ENCODE measurements at places on chromosomes 5 and 9.

GRCh38 chr5:39471836-39472508 is 47.2 kb upstream of the DAB2 start:
- DNase-seq = no peak

DNA sequence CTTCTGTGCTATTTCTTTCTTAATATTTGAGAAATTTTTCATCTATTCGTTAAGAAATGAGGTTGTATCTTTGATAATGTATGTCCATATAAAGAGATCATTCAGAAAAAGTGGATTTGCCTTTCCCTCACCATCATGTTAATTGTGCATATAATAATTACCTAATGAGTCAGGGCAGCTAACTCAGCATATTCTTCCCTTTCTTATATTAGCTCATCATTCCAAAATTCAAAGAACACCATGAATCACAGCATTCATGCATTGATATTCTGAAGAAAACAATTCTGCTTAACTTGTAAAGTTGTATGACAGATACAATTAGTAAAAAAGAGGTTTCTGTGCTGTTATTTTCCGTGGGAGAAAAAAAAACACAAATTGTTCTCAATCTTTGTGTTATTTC is 630.6 kb downstream of the TLE1 start:
- no peak for DNase-seq

- DNase-seq = no peak
Measured at GRCh38 chr5:82045554-82046275, 73.9 kb downstream of the ATG10 start.

- no peak for DNase-seq
Measured at GRCh38 chr9:35615981-35616680, 2.1 kb downstream of the CD72 start.

DNA sequence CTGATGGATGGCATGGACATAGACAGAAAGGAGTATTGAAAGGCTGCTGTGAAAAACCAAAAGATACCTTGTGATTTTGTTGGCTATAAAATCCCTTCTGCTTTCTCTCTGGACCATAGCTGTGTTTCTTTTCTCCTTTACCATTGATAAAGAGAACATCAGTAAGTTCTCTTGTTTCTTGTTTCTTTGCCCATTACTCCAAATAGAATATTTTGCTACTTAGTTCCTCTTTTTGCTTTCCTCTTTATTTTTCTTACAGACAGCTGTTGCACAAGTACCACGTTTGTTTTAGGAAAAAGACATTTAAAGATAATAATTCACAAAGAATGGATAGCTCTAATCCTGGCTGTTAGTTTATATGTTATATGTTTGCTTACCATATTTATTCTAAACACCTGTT is 1129.2 kb downstream of the DTWD2 start:
- DNase-seq = no peak

DNA sequence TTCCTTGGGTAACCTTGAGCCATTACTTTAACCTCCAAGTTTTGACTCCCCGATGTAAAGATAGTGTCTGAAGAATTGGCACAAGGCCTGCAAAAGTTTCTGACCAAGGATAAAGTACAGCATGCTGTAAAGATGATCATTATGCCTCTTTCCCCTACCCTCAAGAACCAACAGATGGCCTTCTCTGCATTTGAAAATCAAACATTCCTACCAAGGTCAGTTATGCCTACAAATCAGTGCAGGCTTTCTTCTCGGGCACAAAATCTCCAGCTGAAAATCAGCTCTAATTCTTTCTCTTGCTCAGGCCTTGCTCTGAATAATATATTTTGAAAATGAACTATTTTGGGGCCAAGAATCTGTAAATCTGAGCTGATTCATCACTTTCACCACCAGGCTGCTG is 59.7 kb downstream of the PPP2R2B start:
- no peak for DNase-seq

GRCh38 chr5:7886849-7887475 is 18.0 kb downstream of the MTRR start:
- DNase-seq = no peak

- DNase-seq = no peak
Measured at GRCh38 chr9:117074342-117074662, 340.6 kb downstream of the ASTN2 start.

DNA sequence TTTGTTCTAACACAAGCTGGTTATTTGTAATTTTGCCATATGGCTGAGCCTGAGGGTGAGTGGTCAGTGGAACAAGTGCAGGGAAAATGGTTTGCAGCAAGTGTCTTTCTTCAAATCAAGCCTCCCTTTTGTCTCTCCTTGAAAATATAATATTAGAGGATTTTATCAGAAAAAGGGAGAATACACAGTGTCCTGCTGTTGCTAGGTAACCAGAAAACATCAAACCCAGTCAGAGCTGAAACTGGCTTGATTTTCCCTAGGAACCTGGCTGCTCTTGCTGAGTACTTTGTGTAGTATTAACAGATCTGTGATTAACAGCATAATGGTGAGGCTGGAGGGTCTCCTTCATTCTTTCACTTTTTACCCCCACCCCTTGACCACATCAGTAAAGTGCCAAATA is 314.0 kb downstream of the ARHGEF28 start:
- no peak for DNase-seq

GRCh38 chr5:32100230-32100629 is 73.9 kb downstream of the GOLPH3 start:
- DNase-seq = no peak

DNA sequence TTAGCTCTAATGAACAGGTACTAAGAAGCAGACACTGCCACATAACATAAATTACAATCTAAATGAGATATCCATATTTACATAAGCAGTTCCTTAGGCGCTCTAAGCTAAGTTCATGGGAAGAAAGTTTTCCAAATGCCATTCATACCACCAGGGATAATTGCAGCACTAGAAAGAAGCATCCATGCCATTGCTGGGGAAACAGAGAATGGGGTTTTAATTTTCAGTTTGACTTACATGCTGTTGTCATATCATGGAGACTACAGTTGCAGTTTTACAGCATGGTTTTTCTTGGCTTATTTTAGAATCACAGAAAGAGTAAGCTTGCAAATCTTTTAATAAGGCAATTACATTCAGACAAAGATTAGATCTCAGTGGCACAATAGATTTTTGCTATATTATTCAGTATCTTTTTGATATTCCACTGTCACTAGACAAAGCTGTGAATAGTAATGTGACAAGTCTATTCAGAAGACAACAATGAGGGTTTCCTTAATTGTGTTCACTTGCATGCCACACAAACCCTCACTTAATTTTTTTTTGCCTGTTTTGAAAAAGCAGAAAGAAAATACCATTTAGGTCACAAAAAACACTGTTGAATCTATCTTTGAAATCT is 108.4 kb upstream of the ELAVL2 start:
- DNase-seq = no peak

- no peak for DNase-seq
Measured at GRCh38 chr9:136740491-136740890, 2.2 kb downstream of the LCN10 start.

- no peak for DNase-seq
Measured at GRCh38 chr5:107274571-107274970, 396.2 kb downstream of the EFNA5 start.

DNA sequence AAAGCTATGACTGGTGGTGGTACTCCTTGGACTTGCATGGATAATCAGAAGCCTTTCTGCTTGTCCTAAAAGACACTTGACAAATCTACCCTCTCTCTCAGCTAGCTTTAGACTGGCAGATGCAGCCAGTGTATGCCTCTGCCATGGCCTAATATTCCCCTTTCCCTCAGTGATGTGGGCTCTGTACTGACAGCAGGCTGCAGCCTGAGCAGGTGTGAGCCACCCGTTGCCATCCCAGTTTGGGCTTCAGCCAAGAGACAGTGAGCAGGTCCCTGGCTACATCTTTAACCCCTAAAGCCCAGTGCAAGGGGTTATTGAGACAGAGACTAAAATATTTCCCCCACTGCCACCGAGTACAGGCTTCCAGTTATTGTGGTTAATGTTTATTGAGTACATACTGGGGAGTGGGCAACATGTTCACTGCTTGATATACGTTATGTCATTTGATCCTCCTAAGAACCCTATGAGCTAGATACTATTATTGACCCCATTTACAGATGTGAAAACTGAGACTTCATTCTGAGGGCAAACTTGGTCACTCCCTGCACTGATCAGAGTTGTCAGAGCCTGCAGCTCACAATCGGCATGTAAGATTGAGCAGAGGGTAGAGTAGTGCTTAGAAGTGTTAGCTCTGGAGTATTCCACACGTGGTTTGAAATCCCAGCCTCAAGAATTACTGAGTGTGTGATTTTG is 254.2 kb downstream of the ARHGAP26 start:
- no peak for DNase-seq

- no peak for DNase-seq
Measured at GRCh38 chr5:124581738-124582560, 164.5 kb downstream of the ZNF608 start.

GRCh38 chr9:28378231-28378630 is 805.0 kb upstream of the C9orf72 start:
- no peak for DNase-seq

DNA sequence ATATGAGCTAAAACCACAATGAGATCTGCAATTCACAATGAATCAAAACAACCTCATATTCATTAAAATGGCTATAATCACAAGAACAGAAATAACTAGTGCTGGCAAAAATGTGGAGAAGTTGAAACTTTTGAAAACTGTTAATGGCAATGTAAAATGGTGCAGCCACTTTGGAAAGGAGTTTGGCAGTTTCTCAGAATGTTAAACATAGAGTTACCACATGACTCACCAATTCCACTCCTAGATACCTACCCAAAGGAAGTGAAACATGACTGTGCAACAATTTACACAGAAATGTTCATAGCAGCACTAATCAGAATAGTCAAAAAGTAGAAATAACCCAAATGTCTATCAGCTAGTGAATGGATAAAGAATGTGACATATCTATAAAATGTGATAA is 862.2 kb downstream of the DTWD2 start:
- DNase-seq = no peak

DNA sequence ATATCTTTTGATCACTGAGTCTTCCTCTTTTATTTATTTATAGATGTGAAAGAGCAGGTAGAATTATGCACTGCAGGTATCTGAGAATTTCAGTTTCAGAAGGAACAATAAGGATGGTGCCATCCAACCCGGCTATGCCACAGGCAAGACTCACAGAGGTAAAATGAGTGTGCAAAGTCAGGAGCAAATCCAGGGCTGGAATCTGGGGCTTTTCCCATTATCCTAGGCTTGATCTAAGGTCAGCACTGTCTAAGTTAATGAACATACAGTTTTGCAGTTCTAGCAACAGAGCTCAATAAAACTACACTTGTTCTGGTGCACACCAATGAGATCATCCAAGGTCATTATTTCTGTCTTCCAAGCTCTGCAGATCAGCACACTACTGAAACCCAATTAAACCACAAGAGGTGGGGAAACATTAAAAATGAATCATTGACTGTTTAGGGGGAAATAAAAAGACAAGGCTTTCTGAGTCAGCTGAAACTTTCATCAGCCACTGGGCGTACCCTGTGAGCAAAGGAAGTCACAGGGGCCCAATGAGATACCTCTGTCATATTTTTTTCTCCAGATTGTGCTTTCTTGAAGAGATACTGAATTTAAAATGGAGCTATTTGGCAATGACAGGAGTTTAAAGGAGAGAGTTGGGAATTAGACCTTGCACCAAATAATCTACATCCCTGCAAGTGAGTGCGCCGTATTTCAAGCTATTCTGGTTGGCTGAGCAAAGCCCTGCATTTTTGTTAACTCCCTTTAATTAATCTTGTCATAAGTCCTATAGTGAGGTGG is 662.2 kb upstream of the ZNF608 start:
- no peak for DNase-seq

GRCh38 chr5:16149621-16150020 is 30.0 kb downstream of the MARCHF11 start:
- DNase-seq = no peak

GRCh38 chr9:1882711-1883403 is 132.3 kb upstream of the SMARCA2 start:
- no peak for DNase-seq

- no peak for DNase-seq
Measured at GRCh38 chr9:116943970-116944369, 256.9 kb downstream of the TRIM32 start.

DNA sequence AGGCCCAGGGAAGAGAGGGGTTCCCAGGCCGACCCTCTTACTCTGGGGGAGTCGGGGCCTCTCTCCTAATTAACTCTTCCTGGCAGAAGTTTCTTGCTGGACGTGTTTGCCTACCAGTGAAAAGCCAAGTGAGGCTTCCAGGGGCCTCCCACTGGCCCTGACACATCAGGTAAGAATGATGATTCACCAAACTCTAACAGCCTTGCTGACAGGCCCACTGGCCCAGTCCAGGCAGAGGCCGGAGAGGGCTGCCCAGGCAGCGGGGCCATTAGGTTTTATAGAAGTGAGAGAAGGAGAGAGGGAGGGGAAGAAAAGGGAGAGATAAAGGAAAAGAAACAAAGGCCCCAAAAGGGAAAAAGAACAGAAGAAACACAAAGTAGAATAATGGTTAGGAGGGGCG is 50.8 kb upstream of the FOXE1 start:
- DNase-seq = no peak

DNA sequence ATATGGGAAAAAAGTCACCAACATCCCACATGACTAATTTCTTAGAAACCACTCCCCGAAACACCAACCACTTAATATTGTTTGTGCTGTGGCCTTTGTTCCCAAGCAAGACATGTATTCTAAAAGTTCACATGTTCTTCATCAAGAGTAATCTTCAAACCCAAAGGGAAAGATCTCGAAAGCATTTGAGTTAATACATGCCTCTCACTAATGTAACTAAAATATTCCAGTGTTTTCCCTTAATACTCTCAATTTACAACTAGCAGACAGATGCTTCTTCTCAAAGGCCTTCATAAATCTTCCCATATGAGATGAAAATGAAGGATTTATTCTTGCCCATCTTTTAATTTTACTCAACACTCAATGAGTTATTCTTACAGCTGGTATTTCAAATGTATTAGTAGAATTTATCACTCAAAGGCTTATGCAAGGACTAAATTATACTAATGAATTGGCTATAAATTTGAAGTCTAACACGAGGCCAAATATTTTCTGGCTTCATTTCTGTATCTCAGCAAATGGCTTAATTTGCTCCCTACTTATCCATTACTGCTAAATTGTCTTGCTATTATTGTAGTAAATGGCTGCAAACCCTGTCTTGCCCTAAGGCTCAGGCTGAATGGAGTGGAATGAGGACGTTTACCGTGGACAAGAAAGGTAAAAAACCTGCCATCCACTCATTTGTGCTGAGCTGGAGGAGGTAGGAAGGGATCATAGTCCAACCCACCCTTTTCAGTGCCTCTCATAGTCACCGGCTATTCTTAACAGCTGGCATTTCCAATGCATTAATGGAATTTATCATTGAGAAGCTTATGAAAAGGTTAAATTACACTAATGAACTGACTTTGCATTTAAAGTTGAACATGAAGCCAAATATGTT is 474.4 kb downstream of the RASEF start:
- DNase-seq = no peak
